ENCODE measurements at places on chromosomes 6 and 20.

DNA sequence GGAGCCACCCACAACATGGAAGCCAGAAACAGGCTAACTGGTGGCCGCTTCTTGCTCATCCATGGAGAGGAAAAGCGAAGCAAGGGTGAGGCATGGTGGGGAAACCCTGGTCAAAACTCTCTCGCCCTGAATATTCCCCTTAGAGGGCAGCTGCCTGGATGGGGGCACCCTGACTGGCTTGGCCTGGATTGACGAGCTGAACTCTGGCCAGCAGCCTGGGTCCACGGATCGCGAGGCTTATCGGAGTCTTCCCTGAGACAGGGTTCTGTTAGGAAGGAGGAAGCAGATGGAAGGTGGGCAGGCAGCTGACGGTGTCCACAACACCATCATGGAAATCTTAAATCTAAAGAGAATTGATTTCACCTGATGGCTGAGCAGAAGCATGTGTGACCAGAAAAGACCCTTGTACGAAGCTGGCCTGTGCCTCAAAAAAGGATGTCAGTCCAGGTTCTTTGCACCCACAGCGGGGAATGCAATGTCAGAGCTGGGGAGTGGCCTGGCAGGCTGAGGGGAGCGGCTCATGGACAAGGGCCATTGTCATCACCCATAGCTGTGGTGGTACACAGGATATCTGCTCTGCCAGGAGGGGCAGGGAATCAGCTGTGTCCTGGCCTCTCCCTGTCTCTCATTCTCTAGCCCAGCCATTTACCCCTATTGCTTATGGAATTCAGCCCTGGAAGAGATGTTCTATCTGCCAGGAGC, 109.4 kb upstream of the SNX9 start:
- H3K36me3 ChIP-seq: no peaks in the 10 kb centered on the region
- H3K4me3 ChIP-seq: no peak overlapping the region
- no peak overlapping the region for H3K27ac ChIP-seq
- no peaks in the 10 kb centered on the region for H3K4me1 ChIP-seq

DNA sequence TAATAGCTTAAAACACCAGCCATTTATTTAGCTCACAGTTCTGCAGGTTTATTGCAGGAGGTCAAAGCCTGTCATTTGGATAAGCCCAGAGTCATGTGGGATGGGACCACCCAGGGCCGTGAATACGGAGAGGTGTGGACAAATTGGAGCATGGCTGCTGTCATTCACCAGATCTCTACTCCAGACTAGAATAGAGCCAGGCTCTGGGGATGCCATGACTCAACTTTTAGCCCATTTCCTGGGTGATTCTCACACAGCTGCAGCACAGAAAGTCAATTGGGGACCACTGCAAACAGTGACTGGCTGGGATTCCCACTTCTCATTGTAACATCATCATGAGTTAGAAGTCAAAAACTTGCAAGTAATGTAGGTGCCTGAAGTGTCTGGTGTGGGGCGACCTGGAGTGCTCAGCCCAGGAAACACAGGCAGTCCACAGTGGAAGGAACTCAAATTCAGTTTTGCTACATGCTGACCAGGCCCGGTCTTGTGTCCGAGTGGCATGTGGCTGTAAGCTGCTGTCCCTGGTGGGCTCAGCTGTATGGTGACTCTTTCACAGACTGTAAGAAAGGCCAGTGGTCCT, 174.3 kb downstream of the SCP2D1 start:
- DNase-seq: no peak
- no peaks in the 10 kb centered on the region for H3K36me3 ChIP-seq
- H3K27me3 ChIP-seq: no peaks in the 10 kb centered on the region
- H3K4me1 ChIP-seq: no peaks in the 10 kb centered on the region
- no peak overlapping the region for H3K4me3 ChIP-seq

DNA sequence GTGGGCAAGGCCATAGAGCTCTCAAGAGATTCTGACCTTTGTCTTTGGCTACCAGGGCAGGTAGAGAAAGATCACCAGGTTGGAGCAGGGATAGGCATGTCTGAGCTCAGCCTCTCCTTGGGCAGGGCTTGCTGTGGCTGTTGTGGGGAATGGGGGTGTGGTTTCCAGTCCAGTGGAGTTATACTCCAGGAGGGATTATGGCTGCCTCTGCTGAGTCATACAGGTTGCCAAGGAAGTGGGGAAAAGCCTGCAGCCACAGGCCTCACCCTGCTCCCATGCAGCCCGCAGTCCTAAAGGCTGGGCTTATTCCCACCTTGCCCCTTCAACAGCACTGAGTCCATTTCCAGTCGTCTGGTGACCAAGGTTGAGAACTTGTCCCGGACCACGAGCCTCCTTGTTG, 21.9 kb downstream of the MEP1A start:
- H3K36me3 ChIP-seq: no peaks in the 10 kb centered on the region
- no peaks in the 10 kb centered on the region for H3K27me3 ChIP-seq
- H3K4me1 ChIP-seq: no peaks in the 10 kb centered on the region
- no peak overlapping the region for H3K4me3 ChIP-seq
- no peak for DNase-seq
- H3K27ac ChIP-seq: no peak overlapping the region

DNA sequence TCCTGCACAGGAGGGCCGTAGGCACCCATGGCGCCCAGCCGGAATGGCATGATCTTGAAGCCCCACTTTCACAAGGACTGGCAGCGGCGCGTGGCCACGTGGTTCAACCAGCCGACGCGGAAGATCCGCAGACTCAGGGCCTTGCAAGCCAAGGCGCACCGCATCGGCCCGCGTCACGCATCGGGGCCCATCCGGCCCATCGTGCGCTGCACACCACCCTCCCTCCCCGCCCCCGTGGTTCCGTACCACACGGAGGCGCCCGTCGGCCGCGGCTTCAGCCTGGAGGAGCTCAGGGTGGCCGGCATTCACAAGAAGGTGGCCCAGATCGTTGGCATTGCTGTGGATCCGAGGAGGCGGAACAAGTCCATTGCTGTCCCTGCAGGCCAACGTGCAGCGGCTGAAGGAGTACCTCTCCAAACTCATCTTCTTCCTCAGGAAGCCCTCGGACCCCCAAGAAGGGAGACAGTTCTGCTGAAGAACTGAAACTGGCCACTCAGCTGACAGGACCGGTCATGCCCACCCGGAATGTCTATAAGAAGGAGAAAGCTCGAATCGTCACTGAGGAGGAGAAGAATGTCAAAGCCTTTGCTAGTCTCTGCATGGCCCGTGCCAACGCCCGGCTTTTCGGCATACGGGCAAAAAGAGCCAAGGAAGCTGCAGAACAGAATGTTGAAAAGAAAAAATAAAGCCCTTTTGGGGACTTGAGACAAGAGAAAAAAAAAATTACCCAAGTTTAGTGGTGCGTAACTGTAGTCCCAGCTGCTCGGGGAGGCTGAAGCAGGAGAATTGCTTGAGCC, 9.9 kb upstream of the NCOA5 start:
- peaks cover 13% of the 10 kb centered on the region for H3K27me3 ChIP-seq
- H3K27ac ChIP-seq: no peak overlapping the region
- no peak overlapping the region for H3K4me3 ChIP-seq
- no peaks in the 10 kb centered on the region for H3K4me1 ChIP-seq

GRCh38 chr6:156866220-156867015, 89.2 kb downstream of the ARID1B start:
- no peaks in the 10 kb centered on the region for H3K27me3 ChIP-seq
- H3K4me3 ChIP-seq: no peak overlapping the region
- H3K4me1 ChIP-seq: peaks cover 19% of the 10 kb centered on the region
- no peak overlapping the region for H3K27ac ChIP-seq
- H3K36me3 ChIP-seq: no peaks in the 10 kb centered on the region
- DNase-seq: no peak

DNA sequence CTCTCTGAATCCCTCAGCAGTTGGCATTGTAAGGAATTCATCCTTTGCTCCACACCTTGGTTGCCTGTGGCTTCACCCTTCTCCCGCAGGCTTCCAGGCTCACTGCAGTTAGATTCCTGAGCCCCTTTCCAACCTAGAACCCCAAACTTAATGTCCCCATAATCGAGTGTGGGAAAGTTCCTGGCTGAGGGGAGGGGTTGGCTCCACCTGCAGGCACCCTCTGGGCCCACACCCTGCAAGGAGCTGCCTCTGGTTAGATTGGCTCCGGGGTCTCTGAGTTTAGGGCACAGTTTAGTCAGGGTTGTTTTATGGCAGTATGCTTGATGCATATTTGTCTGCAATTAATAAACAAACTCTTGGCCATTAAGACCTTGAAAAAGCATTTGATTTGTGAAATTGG, 63.4 kb downstream of the MTHFD1L start:
- H3K27ac ChIP-seq: no peak overlapping the region
- no peaks in the 10 kb centered on the region for H3K36me3 ChIP-seq
- H3K4me3 ChIP-seq: no peak overlapping the region
- no peaks in the 10 kb centered on the region for H3K27me3 ChIP-seq
- no peaks in the 10 kb centered on the region for H3K4me1 ChIP-seq
- no peak for DNase-seq

DNA sequence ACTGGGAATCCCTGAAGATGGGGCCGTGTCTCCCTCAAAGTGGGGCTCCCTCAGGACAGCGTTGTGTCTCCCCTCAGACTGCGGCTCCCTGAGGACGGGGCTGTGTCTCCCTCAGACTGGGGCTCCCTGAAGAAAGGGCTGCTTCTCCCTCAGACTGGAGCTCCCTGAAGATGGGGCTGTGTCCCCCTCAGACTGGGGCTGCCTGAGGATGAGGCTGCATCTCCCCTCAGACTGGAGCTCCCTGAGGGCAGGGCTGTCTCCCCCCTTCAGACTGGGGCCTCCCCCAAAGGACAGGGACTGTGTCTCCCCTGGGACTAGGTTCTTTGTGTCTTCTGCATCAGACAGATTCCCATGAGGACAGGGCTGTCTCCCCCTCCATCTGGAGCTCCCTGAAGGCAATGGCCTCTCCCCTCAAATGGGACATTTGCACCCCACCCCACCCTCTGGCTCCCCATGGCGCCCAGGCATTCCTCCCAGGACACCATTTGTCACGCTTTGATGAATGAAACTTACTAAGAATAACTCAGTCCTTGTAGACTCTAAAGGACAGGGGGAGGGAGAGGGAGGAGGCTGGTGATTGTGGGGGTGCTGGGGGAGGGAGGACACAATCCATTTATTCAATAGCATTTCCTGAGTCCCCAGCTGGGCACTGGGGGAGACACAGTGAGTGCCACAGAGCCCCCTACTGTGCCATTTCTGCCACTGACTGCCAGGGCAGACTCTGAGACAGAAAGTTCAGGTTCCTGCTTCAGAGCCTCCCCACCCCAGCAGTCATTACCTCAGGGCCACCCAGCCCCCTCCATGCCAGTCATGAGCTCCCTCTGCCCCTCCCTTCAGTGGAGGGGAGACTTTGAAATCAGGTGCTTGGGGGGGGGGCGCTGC, 122.4 kb downstream of the MRPL14 start:
- DNase-seq: no peak
- peaks cover 5% of the 10 kb centered on the region for H3K4me1 ChIP-seq
- no peak overlapping the region for H3K4me3 ChIP-seq
- no peaks in the 10 kb centered on the region for H3K36me3 ChIP-seq
- H3K27me3 ChIP-seq: peaks cover 19% of the 10 kb centered on the region

DNA sequence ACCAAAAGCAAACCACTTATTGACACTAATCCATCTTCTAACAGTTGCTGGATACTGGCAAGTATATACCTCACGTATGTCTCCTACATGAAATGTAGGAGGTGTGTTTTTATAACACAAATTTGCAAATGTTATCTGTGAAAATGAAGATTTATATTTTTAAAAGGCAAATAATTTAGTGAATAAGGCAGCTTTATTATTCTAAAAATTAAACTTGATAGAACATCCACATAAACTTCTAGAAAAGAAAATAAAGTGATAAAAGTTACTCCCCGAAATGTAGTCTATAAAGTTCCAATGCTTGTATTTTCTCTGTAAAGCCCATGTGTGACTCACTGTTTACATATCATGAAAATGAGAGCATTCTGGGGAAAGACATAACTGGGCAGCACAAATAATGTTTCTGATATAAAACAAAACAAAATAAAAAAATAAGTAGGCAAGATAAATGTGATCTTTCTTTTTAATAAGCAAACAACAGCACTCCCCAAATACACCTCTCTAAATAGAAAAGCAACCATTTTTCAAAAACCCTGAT, 84.4 kb downstream of the MAP7 start:
- no peaks in the 10 kb centered on the region for H3K36me3 ChIP-seq
- H3K4me3 ChIP-seq: no peak overlapping the region
- no peaks in the 10 kb centered on the region for H3K27me3 ChIP-seq
- DNase-seq: no peak
- H3K27ac ChIP-seq: no peak overlapping the region

- H3K4me1 ChIP-seq: no peaks in the 10 kb centered on the region
- no peak overlapping the region for H3K27ac ChIP-seq
- H3K27me3 ChIP-seq: no peaks in the 10 kb centered on the region
Measured at GRCh38 chr6:114049367-114049966, 78.5 kb upstream of the HDAC2 start.

GRCh38 chr6:20370801-20371200, 30.9 kb upstream of the E2F3 start:
- DNase-seq: no peak
- H3K4me1 ChIP-seq: peaks cover 56% of the 10 kb centered on the region
- peak overlapping the region; percentile 8 for H3K4me3 ChIP-seq
- no peaks in the 10 kb centered on the region for H3K36me3 ChIP-seq

- no peaks in the 10 kb centered on the region for H3K4me1 ChIP-seq
- no peaks in the 10 kb centered on the region for H3K27me3 ChIP-seq
- DNase-seq: no peak
- H3K36me3 ChIP-seq: peaks cover 8% of the 10 kb centered on the region
- H3K27ac ChIP-seq: no peak overlapping the region
- H3K4me3 ChIP-seq: no peak overlapping the region
Measured at GRCh38 chr20:41205313-41205712, 68.0 kb downstream of the PLCG1 start.

GRCh38 chr20:63736893-63737694, 630 bp downstream of the LIME1 start:
- peak overlapping the region; percentile 96 for H3K4me3 ChIP-seq
- peak overlapping the region; percentile 87 for H3K27ac ChIP-seq
- DNase-seq: peak; percentile 73
- no peaks in the 10 kb centered on the region for H3K27me3 ChIP-seq

All from CD8-positive, alpha-beta memory T cell (primary cell).